ENCODE measurements at places on chromosomes 13 and 19. TPM values are rescaled to one million over a fixed set of nuclear protein-coding genes. Genes with fewer than 3 reads are reported as not detected.

SIGLEC11 gene
- total RNA-seq, result not detected

MAP1S gene
- total RNA-seq, result 47.8 TPM

ERICH4 gene
- total RNA-seq, result not detected

DCT gene
- total RNA-seq, result not detected

S1PR5 gene
- not detected for total RNA-seq

PIAS4 gene
- 27.2 TPM for total RNA-seq

FAM83E gene
- not detected for total RNA-seq

MZF1 gene
- 15.8 TPM for total RNA-seq

B3GNT3 gene
- 0.42 TPM for total RNA-seq

ZNF573 gene
- total RNA-seq, result 4.8 TPM

ADGRE3 gene
- not detected for total RNA-seq

MEF2B gene
- not detected for total RNA-seq

CD37 gene
- not detected for total RNA-seq

LHB gene
- total RNA-seq, result not detected

SIGLEC14 gene
- total RNA-seq, result not detected

TMEM147 gene
- total RNA-seq, result 68.8 TPM

SIGLEC8 gene
- not detected for total RNA-seq

CCDC8 gene
- total RNA-seq, result 0.56 TPM

PRX gene
- total RNA-seq, result 1.7 TPM

RTBDN gene
- not detected for total RNA-seq

KLF5 gene
- 1.2 TPM for total RNA-seq

IRF2BP1 gene
- total RNA-seq, result 32.7 TPM

ZNRF4 gene
- not detected for total RNA-seq

NLRP7 gene
- not detected for total RNA-seq

SERTM1 gene
- total RNA-seq, result 0.17 TPM

BEST2 gene
- not detected for total RNA-seq

SPTBN4 gene
- 0.05 TPM for total RNA-seq

CRLF1 gene
- not detected for total RNA-seq

FCER2 gene
- total RNA-seq, result not detected

LILRA1 gene
- total RNA-seq, result not detected

GPC5 gene
- total RNA-seq, result 0.34 TPM

C3 gene
- total RNA-seq, result 5.4 TPM

SHISA7 gene
- total RNA-seq, result not detected

CRB3 gene
- not detected for total RNA-seq

JUNB gene
- total RNA-seq, result 151 TPM

CEACAM4 gene
- total RNA-seq, result not detected

TTC9B gene
- total RNA-seq, result not detected

SELENOV gene
- total RNA-seq, result not detected

FCHO1 gene
- total RNA-seq, result 0.51 TPM

ITGBL1 gene
- total RNA-seq, result 16.3 TPM

C5AR2 gene
- under 0.01 TPM for total RNA-seq

TSKS gene
- total RNA-seq, result 0.17 TPM

LSM14A gene
- 99.5 TPM for total RNA-seq

PEG3 gene
- total RNA-seq, result 0.68 TPM

AMER2 gene
- not detected for total RNA-seq

FCGBP gene
- 0.74 TPM for total RNA-seq

ZNF784 gene
- 5.3 TPM for total RNA-seq

UBE2L5 gene
- total RNA-seq, result not detected

BRCA2 gene
- 4.6 TPM for total RNA-seq

DHX34 gene
- total RNA-seq, result 10.9 TPM

SMIM44 gene
- not detected for total RNA-seq

OLFM4 gene
- 0.28 TPM for total RNA-seq

ZNF224 gene
- 22.0 TPM for total RNA-seq

ALDH16A1 gene
- total RNA-seq, result 82.5 TPM

RNF113B gene
- total RNA-seq, result not detected

CCDC97 gene
- 7.5 TPM for total RNA-seq

CRTC1 gene
- total RNA-seq, result 1.8 TPM

ZNF135 gene
- 1.7 TPM for total RNA-seq

RAB3A gene
- total RNA-seq, result 0.17 TPM
